ENCODE measurements at places on chromosomes 2 and 18.

- no peak for DNase-seq
Measured at GRCh38 chr2:69961496-69961895, at the start of gene ASPRV1. Gene ASPRV1 (minus strand): TSS chr2:69961631. CDS start chr2:69961436, 195 bp downstream.

- DNase-seq: no peak
Measured at GRCh38 chr2:119241205-119241532, 17.5 kb downstream of the STEAP3 start.

- DNase-seq: no peak
Measured at GRCh38 chr18:54767098-54767497, 61.2 kb upstream of the RAB27B start.

- no peak for DNase-seq
Measured at GRCh38 chr18:28183418-28184078, 6.6 kb upstream of the CDH2 start.

DNA sequence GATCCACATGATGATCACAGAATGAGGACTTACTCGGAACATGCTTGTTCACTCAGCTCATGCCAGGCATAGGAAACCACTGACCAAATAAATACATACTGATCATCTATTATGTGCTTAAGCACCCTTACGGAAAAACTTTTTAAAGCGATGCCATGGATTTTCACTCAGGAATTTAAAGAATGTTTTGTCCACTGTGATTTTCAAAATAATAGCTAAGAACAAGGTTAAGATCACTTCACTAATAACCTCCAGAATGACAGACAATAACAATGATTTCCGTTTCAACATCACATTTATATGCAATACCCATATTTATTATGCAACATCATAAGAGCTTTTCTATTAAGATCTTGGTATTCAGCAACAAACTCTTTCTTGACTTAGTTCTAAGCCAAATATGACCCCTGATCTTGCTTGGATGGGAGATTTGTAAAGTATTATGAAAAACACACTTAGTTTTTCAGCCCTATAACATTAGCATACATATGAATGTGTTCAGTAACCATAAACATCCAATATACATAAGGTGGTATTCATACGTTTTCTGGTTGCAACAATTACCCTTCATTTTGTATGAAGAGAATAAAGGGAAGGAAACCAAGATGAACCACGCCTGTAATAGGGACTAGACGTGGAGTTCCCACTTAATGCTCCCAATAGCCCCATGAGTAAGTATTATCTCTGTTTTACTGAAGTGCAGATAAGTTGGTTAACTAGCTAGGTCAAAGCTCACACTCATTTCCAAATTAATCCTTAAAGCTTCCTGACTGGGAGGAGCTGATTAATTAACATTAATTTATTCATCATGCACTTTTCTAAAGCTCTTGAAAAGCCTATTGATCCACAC lies 1.9 kb downstream of the CD302 start:
- DNase-seq: no peak

GRCh38 chr18:906416-907114 lies 1.9 kb downstream of the ADCYAP1 start:
- DNase-seq: no peak

DNA sequence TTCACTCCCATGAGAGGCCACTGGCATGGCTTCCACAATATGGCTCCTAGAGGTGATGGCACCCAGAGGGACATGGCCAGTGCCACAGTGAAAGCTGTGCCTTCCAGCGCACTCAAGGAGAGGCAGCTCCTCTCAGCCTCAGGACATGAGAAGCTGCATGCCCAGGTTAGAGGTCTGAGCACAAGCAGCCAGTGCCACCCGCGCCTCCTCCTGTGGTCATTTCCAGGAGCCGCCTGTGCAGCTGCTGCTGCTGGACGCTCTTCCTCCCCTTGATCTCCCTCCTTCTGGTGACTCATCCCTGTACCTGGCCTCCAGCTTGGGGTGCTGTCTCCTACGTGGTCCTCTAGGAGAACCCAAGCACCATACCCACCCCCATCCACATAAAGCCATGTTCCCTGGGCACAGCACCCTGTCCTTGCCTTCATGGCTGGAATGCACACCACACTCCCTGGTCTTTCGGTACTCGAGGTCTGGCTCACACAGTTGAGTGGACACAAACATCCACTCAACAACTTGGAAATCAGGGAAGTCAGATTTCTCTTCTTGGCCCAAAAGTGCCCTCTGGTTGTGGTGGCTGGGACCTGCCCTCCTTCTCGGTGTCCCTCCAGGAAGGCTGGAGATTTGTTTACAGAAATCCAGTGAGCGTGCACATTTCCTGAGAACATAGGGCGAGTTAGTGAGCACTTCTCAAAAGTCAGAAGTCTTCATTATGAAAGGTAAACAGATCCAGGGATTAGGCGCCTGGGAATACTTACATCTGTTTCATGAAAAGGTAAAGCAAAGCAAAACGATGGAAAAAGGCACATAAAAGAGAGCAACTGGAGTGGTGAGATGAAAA lies 96.7 kb downstream of the EIPR1 start:
- DNase-seq: no peak

DNA sequence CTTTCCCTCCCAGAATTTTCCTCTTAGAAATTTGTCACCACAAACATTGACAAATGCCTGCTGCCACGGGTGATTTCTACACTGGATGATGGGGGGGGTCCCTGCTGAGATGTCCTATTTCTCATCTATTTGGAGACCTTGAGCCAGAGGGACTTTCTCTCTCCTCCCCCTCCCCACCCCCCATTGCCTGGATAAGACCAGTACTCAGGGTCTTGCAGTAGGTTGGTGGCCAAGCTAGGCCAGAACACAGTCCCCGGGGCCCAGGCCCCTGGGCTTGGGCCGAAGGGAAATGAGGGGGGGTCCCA lies 560 bp upstream of the DUSP2 start:
- no peak for DNase-seq

DNA sequence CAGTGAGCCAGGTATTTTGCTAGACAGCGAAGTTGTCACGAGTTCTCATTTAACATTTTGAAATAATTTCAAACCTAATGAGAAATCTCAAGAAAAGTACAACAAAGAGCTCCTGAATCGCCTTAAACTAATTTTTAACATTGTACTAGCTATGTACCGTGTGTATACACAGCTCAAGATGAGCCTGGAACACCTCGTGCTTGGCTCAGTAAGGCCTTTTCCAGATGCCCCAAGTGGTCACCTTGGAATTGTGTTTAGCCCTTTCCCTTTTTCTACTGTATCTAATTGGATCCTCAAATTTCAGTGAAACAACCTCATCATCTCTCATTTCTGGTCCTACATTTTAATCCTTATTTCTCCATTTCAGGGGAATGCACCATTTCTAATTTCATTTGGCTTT lies 7.2 kb downstream of the PTPN4 start:
- DNase-seq: no peak

- DNase-seq: no peak
Measured at GRCh38 chr18:396251-396555, 104.3 kb downstream of the COLEC12 start.

DNA sequence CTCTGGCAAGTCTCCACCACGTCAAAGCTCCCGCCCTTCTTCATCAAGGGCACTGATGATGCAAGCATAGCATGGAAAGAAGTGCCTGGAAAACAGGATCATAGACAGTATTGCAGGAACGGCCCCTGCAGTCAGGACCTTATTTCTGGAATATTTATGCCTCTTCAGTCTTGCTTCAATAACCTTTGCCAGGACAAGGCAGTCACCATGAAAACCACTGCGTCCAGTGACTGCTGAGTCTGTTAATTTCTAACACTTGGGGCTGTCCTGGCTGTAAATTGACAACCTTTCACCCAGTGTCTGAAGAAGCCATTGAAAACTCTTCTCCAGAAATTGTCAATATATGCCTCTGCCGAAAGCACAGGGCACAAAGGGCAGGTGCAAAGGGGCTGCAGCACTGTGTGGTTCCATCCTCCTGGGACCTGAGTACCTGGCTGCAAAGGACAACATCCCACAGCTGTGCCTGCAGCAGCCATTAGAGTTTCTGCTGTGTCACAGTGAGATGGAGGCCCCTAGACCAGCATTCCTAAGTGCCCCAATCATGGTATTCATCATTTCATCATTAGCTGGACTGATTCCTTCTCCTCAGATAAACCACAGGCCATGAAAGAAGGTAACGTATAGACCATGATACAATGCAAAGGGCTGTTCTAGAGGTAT lies 819.6 kb downstream of the RNF144A start:
- DNase-seq: no peak

DNA sequence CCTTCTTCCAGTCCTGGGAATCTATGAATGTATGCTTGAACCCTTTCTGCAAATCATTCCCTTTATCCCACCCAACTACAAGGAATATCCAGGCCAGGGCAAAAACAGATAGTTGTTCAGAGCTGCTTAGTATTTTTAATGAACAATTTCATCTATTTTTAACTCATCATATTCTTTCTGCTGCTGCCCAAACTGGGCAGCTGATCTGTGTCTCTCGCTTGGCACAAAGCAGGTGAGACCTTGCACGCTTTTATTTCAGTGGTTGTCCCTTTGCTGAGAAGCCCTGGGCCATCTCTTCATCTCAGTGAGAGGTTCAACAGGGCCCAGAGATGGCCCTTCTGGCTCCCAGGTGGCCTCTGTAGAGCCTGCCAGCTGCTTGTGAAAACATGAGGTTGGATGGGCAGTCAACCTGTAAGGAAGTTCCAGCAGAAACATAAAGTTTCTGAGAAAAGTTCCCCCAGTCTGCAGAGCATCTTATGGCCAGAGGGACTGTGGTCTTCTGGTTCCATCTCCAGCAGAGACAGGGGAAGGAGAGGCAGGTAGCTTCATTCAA lies 57.5 kb downstream of the MYCN start:
- no peak for DNase-seq

- DNase-seq: no peak
Measured at GRCh38 chr2:1069847-1070246, 119.2 kb downstream of the SNTG2 start.

DNA sequence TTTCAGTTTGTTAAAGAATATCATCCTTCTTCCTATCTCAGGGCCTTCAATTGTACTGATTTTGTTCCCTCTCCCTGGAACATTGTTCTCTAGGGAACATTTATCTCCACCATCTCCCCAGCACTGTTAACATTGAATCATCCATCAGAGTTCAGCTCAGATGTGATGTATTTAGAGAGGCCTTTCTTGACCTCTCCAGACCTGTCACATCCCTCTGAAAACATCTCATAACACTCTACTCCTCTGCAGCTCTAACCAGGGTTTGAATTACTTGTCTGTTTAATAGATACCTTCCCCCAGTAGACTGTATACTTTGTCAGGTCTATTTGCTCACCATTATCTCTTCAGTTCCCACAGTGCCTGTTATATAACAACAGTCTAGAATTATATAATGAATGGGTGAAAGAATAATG lies 98.6 kb downstream of the GALNT1 start:
- DNase-seq: no peak

DNA sequence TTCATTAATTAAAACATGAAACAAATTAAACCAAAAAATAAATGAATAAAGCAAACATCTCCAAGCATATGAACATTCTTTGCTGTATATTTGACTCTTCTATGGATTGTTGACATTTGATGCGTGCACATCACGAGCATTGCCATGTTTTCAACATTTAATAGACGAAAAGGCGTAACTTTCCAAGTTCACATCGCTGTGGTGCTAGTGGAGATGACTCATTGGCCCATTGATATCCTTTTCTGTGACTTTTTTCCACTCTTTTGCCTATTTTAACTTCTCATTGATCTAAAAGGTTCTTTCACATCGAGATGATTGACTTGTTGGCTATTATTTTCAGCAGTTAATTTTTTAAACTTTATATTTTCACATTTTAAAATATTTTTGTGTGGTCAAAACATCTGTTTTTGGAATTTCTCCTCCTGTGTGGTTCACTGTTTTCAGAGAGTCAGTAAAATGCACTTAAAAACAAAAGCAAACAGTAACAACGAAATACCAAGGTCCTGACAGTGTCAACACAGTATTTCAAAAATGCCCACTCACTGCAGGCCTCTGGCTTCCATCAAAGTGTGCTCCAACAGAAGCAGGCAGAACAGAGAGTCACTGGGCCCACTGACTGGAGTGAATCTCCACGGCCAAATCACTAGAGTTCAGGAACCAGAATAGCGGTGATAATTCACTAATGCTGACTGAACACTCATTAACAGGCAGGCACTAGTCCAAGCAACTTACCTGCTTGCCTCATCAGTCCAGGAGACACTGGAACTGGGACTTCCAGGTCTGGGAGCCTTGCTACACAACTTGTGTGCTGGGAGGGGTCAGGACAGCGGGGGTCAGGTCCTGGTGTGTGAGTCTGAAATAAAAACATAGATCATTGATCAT lies 372.2 kb upstream of the SMIM21 start:
- no peak for DNase-seq

DNA sequence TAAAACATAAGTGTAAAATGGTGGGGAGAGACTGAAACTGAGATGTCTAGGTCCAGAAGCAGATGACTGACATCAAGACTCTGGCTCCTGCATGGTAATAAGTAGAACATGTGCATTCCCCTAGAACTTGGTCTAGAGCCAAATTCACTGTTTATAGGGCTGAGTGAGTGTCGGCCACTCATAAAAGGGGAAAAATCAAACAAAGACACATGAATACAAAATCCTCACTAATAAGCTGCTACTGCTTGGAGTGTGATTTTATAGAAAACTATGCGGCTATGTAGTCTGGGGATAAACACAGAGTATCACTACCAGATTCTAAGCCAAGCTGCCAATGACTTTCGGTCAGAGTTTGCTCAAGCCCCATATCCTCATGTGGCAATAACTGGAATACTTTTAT lies 1080.8 kb upstream of the DDX18 start:
- no peak for DNase-seq

DNA sequence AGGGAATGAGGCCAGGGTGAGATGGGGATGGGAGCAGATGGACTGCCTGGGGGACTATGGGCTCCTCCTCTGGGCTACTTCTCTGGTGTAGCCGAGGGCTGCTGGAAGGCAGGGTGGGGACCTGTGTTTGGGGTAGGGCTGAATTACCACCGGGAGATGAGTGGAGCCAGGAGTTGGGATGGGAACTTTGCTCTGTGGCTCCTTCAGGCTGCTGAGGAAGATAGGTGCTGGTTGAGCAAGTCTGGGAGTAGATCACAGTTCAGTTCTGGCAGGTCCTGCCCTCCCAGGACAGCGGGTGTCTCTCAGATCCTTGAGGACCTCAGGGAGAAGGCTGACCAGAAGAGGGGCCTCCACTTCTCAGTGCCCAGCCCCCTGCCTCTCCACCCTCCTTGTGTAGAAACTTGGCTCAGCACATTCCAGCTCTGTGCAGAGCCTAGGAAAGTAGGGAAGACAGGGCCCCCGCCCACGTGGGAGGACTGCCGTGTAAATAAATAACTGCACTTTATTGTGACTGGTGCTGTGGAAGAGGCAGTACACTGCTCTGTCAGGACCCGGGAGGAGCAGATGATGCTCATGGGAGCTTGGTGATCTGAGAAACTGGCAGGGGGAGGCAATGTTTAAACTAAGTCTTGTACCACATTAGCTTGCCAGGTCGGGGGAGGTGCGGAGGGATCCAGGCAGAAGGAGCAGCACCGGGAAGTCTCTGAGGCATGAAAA lies 15.3 kb downstream of the TET3 start:
- DNase-seq: no peak
